Cerebellar nuclear complex (tissue), 1 donor: ENCODE measurements at places on chromosomes 4 and X.

GRCh38 chrX:19017271-19017670, 33.4 kb upstream of the PHKA2 start:
- DNase-seq = no peak

GRCh38 chr4:144799486-144799885, 153.5 kb downstream of the HHIP start:
- DNase-seq = no peak

DNA sequence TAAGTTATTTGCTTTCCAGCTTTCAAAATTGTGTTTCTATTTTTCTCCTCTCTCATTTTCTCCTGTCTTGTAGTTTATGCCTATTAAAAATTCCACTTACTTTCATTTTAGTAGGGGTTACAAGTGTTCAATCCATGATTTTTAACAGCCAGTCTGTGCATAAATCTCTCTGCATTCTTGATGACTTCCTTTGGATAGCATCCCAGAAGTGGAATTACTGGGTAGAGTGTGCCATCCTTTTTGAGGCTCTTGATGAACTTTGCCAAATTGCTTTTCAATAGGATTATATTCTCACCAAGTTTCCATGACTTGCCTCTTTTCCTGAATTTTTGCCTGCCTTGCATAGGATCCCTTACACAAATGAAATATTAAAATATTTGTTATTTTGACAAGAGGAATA, 58.5 kb downstream of the DIPK2B start:
- DNase-seq = no peak

GRCh38 chr4:150130933-150131332, 52.7 kb downstream of the DCLK2 start:
- DNase-seq = no peak

GRCh38 chr4:66351761-66352160, 681.5 kb upstream of the EPHA5 start:
- no peak for DNase-seq

DNA sequence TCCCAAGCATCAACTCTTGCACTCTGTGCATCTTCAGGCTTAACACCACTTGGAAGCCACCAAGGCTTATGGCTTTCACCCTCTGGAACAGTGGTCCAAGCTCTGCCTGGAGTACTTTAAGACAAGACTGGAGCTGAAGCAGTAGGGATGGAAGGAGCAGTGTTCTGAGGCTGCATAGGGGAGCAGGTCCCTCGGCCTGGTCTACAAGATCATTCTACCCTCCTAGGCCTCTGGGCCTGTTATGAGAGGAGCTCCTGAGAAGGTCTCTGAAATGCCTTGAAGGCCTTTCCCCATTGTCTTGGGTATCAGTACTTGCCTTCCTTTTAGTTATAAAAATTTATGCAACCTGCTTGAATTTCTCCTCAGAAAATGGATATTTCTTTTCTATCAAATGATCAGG, 286.7 kb downstream of the CPXCR1 start:
- no peak for DNase-seq

DNA sequence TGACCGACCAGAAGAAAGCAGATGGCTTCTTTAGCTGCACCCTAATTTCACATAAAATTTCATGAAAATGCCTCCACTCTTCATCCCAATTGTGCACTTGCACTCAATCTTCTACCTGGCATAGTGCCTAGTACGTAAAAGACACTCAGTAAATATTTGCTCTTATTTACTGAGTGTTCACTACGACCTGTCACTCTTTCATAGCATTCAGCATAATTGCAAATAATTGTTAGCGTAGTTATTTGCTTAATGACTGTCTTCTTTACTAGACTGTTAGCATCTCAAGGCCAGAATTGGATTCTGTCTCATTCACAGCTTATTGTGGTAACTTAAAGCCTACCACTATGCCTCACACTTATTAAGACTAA, 130.2 kb downstream of the ENOX2 start:
- DNase-seq = no peak

GRCh38 chr4:4502694-4503311, 39.0 kb downstream of the STX18 start:
- no peak for DNase-seq

- DNase-seq = no peak
Observed at GRCh38 chrX:9729171-9729885, 36.3 kb downstream of the GPR143 start.

- no peak for DNase-seq
Observed at GRCh38 chr4:113636877-113637276, 124.7 kb downstream of the CAMK2D start.

DNA sequence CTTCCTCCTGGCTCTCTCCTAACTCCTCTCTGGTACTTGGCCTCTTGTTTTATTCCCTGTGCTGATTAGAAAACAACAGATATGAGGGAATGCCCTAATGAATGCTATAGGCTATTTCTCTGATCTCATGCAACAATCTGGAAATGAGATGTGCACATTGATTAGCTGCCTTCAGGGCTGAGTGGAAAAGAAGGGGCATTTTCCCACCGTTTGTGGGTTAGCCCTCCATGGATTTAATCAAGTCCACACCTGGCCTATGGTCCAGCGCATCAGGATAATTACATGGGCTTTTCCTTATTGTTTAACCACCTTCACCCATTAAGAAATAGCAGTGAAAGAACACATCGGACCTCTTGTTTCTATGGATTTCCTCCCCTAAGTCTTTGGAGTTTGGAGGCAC, 70.0 kb downstream of the CAPN6 start:
- no peak for DNase-seq

GRCh38 chr4:124936427-124936826, 223.9 kb upstream of the ANKRD50 start:
- DNase-seq = no peak

DNA sequence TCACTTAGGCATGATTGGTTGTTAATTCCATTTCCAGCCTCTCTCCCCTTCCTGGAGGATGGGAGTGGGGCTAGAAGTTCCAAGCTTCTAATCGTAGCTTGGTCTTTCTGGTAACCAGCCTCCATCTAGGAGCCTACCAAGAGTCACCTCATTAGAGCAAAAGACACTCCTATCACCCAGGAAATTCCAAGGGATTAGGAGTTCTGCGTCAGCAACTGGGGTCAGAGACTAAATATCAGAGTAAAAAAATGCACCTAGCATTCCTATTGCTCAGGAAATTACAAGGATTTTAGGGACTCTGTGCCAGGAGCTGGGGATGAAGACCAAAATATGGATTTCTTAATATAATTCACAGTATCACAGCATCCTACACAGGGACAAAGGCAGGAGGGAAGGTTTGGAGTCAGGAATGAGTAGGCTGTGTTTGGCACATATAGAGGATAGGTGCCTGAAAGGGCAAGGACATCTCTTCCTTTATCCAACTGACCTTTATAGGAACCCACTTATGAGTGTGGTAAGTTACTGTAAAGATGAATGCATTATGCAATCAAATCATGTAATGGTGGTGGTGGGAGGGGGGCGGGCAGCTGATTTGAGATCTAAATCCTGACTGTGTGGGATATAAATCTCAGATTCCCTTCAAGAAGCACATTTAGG, 30.5 kb upstream of the LIMCH1 start:
- no peak for DNase-seq

DNA sequence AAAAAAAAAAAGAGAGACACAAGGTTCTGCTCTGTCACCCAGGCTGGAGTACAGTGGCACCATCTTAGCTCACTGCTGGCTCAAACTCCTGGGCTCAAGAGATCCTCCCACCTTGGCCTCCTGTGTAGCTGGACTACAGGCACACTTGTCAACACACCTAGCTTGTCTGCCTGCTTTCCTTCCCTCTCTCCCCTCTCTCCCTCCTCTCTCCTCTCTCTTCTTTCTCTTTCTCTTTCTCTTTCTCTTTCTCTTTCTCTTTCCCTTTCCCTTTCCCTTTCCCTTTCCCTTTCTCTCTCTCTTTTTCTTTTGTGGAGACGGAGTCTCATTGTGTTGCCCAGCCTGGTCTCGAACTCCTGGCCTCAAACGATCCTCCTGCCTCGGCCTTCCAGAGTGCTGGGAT, 132.1 kb downstream of the DIPK2B start:
- no peak for DNase-seq

DNA sequence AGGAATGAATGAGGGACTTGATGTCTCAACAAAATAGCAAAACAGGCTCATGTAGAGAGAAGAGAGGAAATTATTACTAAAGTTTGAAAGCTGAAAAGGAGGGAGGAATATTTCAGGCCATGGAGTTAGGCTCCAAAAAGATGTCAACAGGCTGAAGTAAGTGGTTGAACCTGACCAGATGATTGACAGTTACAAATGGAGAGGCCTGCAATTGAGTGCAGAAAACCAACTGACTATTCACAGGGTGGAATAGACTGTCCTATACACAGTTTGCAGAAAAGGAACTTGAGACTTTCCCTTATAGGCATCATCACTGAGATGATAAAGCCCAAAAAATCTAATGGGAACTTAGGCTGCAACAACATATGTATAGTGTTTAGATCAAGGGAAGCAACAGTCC, 233.3 kb downstream of the AR start:
- no peak for DNase-seq
